GM12878 (cell line): ENCODE measurements at places on chromosomes 3 and 15.

DNA sequence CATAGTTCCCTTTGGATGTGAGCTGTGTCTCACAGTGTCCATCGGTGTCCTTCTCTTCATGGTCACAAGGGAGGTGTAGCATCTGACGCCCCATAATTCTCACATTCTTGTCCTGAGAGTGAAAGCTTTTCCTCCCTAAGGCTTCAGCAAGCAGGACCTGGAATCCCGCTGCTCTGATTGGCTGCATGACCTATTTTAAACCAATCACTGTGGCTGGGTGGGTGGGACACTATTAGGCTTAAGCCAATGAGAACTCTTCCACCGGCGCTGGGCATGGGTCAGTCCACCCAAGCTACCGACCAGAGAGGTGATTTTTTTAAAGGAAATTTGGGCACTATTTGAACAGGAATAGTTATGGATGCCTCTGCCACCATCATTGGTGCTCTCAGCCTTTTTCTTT, 385.9 kb downstream of the MFSD1 start:
- no peak for DNase-seq

GRCh38 chr3:114597012-114597411, 303.2 kb downstream of the TIGIT start:
- no peak for DNase-seq

- DNase-seq = no peak
Measured at GRCh38 chr15:68187559-68187958, 17.6 kb downstream of the CALML4 start.

DNA sequence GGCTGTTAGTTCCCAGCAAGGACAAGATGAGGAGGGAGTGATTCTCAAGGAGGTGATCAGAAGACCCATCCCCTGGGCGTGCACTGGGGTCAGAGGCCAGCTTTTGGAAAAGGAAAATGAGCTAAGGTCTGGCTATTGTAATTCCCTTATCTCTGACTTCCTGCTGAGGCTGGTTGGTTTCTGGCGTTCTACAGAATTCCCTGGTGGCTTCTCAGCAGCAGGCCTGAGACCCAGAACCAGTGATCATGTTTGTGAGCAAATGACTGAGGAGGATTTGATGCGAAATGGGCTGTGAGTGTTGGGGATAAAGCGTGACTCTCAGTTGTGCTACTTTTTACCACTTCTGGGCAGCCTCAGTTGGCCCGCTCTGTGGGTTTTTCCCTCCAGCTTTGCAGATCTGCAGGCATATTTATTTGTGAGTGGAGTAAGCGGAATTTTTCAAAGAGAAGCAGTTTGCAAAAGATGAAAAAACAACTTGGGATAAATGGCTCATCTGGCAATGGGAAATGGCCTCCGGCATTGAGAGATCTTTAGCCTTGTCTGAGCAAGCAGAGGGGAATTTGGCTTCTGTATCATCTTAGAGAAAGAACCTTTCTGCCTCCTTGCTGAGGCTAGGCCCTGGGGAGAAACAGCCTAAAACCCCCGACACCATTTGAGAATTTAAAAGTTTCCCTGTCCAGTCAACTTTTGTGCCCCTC, 102.7 kb downstream of the SLCO3A1 start:
- DNase-seq = no peak

- DNase-seq = no peak
Measured at GRCh38 chr15:89629829-89630228, 25.4 kb downstream of the KIF7 start.

- DNase-seq = no peak
Measured at GRCh38 chr15:25239471-25240345, 199.1 kb downstream of the UBE3A start.

- no peak for DNase-seq
Measured at GRCh38 chr3:181722156-181722555, 10.4 kb downstream of the SOX2 start.

DNA sequence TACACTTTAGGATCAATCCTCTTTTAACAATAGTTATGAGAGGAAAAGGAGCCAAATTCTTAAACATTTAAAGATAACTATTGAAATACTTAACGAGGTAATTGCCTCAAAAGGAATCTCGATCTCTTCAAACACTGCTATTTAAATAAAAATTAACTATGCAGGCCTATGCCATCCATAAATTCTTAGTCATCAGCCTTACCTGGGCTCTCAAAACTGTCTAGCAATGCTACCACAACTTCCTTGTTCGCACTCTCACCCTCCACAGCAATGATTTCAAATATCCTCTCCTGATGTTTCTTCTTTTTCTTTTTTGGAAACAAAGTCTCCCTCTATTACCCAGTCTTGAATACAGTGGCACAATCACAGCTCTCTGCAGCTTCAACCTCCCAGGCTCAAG, 12.3 kb downstream of the ETFA start:
- DNase-seq = no peak

DNA sequence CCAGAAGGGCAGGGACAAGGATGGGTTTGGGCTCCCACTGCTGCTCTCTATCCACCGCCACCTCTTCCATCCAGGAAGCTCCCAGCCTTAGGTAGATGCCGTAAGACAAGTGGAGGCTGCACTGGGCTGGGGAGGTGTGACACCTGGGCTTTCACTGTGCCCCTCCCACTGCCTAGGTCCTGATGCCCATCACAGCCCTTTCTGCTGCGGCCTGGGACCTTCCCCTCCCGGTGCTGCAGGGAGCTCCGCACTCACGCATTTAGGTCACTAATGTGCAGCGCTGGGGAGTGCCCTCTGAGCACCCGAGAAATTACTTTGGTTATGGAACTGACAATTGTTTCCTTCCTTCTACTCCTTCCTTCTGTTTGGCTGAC, 850 bp downstream of the LTF start:
- DNase-seq = no peak

DNA sequence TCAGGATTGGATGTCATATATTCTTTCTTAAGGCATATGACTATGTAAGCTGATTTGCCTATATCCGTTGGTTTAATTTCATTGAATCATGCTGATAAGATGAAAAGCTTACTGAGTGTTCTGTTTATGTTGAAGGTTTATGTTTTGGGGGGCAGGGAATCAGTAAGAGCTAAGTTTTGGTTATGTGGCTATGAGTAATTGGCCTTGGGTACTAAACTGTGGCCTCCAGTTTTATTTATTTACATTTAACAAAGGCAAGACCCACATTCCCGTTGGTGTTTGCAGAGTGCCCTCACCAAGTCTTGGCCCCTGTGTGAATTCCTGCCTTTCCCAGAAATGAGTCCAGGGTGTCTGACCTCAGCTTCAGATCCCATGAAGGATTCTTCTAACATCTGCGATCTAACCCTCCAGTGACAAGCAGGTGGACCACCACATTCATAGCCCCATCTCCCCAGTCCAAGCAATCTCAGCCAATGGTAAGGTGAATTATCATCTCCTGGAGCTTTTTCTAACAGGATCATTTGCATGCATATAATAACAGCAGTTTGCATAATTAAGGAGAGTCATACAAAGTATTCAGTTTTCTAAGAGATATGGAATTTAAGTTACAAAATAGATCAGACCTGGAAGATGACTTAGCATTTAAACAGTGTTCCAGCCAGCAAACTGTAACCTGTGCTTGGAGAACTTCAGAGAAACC, 27.4 kb downstream of the GLDN start:
- DNase-seq = no peak

DNA sequence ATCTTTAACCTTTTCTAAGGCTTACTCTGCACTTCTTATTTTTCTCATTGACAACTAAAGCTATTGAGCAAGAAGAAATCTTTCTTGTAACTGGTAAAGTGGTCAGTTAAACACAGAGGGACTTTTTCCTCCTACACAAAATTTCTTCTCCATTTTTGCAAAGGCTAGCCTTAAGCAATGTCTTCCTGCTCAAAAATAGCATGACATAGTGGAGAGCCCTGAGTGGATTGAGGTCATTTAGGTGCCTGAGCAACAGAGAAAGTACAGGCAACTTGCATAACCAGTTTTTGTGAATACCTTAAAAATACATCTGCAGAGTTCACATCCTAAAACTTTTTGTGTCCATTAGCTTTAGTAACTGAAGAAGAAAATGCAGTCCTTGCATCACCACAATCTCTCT, 144.7 kb upstream of the TTC14 start:
- DNase-seq = no peak

DNA sequence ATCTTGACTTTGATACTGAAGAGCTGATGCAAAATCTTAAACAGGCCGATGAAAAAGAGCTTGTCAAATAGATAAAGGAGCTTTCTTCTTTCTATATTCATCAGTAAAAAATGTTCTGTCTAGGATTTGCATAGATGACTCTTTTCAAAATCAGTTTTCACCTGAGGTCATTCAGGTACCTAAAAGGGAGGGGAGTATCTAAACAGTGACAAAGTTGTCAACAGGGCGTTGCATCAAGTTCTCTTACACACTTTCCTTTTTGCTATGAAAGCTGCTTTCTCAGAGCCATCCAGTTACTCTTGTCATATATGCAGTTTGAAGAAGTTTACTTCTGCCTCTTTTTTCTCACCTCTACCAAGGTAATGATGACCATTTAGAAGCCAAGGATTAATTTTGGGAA, 60.0 kb downstream of the AKAP13 start:
- no peak for DNase-seq

GRCh38 chr3:10629671-10630040, 124.3 kb upstream of the ATP2B2 start:
- DNase-seq = no peak
